ENCODE measurements at places on chromosomes 6 and 20.

- DNase-seq = no peak
Observed at GRCh38 chr6:6784514-6785162, 196.1 kb downstream of the LY86 start.

DNA sequence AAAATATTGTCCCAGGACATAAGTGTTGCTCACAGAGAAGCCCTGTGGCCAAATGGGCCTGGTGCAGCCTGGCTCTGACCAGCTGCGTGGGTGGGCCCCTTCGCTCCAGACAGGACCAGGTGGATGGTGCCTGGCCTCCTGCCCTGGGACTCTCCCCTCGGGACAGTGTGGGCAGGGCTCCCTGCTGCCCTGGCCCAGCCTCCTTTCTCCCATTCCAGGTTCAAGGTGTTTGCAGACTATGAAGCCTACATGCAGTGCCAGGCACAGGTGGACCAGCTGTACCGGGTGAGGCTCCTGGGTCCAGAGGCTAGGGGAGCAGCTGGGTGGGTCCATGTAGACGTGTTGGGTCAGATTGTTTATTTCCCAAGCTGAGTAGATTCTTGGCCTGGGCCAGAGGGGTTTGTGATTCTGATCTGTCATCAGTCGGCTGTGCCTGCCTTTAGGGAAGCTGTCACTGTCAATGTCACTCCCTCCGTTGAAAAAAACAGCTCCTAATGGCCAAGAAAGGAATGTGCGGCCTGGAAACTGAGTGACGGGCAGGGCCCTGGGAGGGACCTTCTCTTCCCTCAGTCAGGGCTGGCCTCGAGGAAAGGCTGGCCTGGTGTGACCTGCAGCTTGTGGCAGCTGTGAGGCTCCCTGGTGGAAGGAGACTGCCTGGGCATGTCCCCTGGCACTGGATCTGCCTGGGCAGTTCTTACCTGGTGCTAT, 47.7 kb downstream of the PYGB start:
- no peak for DNase-seq

DNA sequence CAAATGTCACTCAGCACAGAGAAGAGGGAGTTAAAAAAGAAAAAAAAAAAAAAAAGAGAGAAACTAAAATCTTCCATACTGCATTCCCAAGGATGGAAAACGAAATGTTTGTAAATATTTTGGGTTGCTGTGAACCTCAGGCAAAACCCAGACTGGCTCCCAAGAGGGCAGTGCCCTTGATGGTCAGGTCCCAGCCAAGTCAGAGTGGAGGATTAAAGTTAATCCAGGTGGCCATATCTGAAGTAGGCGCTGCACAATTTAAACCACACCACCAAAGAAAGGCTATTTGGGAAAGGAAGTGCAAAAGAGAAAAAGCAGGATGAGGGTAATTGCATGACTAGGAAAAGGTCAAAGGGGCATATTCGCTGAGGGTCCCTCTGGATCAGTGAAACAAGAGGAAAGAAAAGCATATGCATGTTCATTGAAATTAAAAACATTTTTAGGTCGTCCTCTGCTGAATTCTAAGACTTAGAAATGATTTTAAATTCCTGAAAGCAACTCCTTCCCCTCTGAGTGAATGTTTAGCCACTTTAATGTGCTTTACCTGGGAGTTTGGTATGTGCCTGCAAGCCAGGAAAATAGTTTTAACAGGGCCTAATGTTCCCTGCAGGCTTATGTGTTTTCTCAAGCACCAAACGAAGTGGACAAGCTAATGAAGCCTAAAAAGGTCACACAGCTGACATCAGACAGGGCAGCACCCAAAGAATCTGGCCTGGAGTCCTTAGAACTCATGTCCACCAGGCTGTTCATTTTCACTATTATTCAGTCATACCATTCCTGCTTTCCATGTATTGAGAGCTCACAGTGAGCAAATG, 159.1 kb downstream of the HACE1 start:
- no peak for DNase-seq

DNA sequence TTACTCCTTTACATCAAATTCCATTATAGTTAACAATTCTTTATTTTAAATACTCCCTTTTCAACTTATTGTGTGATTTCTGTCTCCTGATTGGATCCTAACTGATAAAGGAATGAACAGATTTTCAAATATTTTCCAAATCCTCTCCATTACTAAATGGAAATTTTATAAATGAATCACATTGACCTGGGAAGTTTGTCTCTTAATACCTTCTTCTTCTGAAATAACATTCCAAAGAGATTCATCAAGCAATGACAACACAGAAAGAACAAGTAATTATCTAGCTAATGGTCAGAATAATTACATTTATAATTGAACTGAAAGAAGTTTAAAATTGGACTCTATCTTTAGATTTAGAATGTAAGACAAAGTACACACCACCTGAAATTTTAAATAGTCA, 515.4 kb upstream of the PTCHD4 start:
- DNase-seq = no peak

- DNase-seq = no peak
Observed at GRCh38 chr6:40799296-40800140, 212.4 kb upstream of the LRFN2 start.

GRCh38 chr20:37902504-37903313, at the start of gene VSTM2L:
Gene VSTM2L (plus strand): TSS chr20:37903127. CDS start chr20:37903351, 224 bp downstream.
- no peak for DNase-seq

DNA sequence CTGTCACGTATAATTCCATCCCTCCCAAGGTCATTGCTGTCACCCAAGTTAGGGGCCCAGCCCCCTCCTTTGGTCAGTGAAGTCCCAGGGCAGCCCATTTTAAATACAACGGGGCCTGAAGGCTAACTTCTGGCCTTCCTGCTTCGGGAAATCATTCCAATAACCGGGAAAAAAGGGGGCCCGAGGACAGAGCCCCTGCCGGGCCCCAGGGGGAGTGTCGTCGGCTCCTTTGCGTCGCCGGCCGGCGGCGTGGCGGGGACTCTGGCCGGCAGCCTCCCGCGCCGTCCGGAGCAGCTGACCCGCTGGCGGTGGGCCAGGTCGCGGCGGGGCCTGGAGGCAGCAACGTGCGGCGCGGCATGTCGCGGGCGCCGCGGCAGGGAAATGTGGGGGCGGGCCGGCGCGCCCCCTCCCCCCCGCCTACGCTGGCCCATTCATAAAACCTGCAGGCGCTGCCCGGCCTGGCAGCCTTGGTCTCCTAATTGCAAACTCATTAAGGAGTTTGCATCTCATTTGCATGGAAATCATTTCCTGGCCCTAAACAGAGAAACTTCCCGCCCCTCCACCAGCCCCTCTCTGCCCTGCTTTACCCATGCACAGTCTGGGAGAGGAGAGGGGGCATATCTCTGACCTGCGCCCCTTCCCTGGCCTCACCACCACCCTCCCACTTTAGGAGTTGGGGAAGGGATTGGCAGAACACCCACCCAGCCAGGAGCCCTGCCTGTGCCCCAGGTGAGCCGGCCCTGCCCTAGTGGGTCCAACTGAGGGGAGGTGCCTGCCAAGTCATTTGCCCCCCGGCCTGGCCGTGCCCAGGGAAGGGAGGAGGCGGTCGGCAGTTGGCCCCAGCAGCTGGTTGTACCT, 50.7 kb downstream of the MRPL14 start:
- DNase-seq = no peak

GRCh38 chr6:40409716-40410397, 177.3 kb downstream of the LRFN2 start:
- no peak for DNase-seq

GRCh38 chr6:116500969-116501433, 10.4 kb upstream of the CALHM5 start:
- DNase-seq = no peak

DNA sequence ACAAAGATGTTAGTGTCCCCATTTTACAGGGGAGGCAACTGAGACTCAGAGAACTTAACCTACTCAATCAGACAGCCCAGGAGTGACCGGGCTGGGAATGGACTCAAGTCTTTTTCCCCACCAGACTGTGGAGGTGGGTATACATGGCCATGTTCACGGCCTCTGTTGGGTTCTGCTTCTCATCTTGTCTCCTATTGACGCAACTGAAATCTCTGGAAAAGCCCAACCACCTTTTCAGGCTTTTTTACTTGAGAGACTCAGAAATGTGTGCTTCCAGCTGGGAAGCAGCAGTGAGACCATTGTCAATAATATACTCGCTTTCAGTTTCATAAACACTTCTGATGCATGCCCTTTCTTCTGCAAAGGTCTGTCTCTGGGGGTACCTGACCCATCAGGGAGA, 70.7 kb downstream of the SOBP start:
- DNase-seq = no peak

DNA sequence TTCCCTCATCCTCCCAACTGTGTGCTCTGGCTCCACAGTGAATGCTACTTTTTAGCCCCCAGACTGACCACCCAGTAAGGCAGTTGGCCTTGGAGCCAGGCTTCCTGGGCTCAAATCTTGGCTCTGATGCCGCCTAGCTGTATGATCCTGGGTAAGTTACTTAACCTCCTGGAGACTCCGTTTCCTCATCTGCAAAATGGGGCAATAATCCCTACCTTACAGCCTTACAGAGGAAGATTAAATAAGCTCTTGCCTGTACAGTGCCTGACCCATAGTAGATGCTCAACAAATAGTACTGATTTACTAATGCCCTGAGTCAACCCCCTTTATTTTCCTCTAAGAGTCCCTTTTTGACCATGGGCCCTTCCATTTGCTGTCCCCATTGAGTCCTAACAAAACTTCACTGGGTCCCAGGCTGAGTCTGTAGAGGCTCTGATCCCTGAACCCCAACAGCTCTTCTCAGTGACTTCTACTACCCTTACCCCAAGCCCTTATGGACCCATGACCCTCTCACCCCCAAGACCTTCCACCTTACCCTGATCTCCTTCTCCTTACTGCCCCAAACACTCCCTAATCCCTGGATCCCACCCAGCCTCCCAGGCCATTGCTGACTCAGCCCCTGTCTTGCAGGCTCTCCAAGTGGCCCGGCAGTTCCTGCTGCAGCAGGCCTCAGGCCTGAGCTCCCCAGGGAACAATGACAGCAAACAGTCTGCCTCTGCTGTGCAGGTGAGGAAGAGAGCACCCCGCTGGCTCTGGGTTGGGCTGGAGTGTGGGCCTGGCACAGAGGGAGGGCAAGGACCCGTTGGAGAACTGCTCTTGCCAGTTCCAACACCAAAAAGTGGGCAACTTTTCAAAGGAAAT, 31.4 kb downstream of the FOXP4 start:
- DNase-seq = no peak

DNA sequence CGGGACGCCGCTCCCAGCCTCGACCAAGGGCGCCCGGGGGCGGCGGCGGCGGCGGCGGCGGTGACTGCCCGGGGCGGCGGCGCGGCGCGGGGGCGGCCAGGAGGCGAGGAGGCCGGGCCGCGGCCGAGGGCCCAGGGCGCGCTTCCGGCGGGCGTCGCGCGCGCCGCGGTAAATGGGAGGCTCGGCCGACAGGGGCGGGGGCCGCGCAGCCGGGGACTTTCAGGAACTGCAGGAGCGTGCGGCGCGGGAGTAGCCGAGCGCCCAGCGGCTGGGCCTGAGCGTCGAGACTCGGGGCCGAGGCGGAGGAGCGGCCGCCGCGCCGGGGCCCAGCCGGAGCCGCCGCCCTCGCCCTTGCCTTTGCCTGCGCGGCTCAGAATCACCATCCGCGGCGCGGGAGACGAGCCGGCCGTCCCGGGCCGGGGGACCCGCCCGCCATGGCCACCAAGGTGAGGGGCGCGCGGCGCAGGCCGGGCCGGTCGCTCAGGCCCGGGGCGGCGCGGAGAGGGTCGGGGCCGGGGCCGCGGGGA, at the start of gene SNX9:
Gene SNX9 (plus strand): TSS at position 246 of the 527 bp plus-strand sequence. CDS start 189 bp downstream, at position 435.
- DNase-seq = peak; percentile 65

Measured in endothelial cell of umbilical vein (primary cell).